Stimulated activated CD8-positive, alpha-beta memory T cell treated with anti-CD3 and anti-CD28 coated beads, Interleukin-2, amount 100 ng/mL, for 48 hours (primary cell): ENCODE measurements at places on chromosomes 5 and 9.

DNA sequence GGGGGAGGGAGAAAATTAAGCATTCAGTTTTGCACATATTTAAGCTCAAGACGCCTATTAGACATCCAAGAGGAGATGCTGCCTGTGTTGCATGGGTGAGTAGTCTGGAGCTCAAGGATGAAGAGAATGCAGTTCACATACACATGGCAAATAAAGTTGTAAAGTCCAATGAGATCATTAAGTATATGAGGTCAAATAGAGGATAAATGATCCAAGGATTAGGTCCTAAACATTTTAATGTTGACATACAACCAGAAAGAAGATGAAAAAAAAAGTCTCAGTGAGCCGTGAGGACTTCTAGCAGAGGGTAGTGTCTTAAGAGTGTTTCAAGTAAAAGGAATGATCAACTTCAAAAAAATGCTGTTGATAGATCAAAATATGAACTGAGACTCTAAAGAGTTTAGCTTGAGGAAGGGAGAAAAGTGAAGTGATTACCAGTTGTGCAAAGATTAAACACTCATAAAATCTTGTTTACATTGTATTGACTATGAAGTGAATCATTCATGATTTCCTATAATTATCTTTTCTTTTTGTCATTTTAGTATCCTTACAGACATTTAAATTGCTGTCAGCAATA, 251.8 kb downstream of the ZNF608 start:
- DNase-seq, result no peak

GRCh38 chr5:142782976-142783530, 12.9 kb downstream of the ARHGAP26 start:
- DNase-seq, result no peak

- no peak for DNase-seq
These were observed 152.9 kb upstream of the PITX1 start for GRCh38 chr5:135186662-135187522.

- DNase-seq, result no peak
These were observed 16.0 kb downstream of the FYB1 start for GRCh38 chr5:39203275-39203922.

DNA sequence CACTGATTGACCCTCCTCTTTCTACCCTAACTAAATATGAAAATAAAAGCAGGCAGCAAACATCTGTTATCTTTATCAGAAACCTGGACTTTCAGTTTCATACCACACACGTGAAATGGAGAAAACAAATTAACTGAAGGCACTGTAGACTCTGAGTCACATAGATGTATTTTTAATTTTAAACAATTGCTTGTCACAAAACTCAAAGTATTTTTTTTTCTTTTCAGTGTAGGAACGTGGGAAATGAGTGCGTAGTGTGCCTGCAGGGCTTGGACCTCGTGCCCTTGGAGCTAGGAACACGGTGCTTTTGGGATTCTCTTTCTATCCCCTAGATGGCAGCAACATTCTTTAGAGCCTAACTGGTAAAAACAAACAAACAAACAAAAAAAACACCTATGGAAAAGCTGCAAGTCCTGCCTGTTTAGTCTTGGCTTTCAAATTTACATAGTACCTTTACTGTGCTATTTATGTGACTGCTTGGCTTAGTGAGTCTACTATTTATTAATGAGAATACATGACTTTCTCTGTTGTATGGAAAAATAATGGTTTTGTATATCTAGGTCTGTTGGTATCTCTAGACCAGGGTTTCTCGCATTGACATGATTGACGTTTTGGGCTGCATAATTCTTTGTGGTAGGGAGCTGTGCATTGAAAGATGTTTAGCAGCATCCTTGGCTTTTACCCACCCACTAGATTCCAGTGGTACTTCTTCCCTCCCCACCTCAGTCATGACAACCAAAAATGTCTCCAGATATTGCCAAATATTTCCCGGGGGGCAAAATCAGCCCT, 16.8 kb upstream of the ACTBL2 start:
- no peak for DNase-seq

DNA sequence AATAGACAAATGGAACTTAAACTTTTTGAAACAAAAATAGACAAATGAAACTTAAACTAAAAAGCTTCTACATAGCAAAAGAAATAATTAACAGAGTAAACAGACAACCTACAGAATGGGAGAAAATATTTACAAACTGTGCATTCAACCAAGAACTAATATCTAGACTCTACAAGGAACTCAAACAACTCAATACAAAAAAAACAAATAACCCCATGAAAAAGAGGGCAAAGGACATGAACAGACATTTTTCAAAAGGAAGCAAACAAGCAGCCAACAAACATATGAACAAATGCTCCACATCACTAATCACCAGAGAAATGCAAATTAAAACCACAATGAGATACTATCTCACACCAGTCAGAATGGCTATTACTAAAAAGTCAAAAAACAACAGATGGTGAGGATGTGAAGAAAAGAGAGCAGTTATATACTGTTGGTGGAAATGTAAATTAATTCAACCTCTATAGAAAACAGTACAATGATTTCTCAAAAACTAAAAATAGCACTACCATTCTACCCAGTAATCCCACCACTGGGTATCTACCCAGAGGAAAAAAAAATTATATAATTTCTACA, 170.8 kb upstream of the RGMB start:
- DNase-seq, result no peak

- no peak for DNase-seq
These were observed 67.4 kb downstream of the ARRDC3 start for GRCh38 chr5:91315701-91316100.

GRCh38 chr5:164002214-164002613, 496.8 kb downstream of the MAT2B start:
- no peak for DNase-seq

DNA sequence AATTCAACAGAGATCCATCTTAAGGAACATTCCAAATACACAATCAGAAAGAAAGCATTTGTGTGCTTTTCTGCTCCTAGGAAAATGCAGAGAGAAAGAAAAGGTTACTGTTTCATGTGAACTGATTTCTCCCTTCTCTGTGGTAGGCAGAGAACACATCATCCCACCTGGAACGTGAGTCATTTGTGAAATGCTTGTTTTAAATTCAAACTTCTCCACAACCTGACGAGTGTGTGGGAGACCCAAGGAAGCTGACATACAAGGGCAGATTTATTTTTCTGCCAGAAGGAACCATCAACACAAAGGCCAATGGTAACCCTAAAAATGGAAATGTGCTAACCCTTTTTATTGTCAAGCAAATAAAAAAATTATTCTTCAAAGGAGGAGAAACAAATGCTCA, 156.4 kb downstream of the EFNA5 start:
- DNase-seq, result no peak

DNA sequence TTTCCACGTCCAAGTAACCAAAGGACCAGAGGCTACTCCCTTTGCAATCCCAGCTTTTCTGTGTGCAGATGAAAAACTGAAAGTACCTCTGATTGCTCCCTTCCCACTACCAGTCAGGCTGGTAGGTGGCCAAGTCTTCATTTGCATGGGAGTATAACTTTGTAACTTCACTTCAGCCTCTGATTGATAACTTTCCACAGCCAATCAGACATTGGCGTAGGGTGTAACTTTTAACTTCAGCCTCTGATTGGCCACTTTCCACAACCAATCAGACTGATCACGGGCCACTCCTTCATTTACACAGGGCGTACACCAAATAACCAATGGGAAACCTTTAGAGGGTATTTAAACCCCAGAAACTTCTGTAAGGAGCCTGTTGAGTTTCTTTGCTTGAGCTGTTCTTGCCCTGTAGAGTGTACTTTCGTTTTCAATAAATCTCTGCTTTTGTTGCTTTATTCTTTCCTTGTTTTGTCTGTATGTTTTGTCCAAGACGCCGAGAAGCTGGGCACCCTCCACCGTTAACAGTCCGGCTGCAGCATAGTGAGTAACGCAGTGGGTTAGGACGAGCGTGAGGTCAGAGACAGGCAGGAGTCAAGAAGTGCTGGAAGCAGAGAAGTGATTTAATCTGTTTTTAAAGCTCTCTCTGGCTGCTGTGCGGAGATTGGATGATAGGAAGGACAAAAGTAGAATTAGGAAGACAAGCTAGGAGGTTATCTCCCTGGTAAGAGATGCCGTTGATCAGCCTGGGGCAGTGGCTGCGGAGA, 3.5 kb upstream of the EXOSC2 start:
- no peak for DNase-seq

DNA sequence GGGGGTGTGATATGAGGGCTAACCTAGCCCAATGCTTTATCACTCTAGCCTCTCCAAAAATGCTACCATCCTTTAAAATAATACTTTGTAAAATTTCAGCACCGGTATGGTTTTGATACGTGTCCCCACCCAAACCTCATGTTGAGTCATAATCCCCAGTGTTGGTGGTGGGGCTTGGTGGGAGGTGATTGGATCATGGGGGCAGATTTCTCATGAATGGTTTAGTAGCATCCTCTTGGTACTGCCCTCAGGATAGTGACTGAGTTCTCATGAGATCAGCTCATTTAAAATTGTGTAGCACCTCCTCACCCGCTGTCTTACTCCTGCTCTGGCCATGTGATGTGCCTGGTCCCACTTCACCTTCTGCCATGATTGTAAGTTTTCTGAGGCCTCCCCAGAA, 35.0 kb upstream of the ANKH start:
- no peak for DNase-seq

DNA sequence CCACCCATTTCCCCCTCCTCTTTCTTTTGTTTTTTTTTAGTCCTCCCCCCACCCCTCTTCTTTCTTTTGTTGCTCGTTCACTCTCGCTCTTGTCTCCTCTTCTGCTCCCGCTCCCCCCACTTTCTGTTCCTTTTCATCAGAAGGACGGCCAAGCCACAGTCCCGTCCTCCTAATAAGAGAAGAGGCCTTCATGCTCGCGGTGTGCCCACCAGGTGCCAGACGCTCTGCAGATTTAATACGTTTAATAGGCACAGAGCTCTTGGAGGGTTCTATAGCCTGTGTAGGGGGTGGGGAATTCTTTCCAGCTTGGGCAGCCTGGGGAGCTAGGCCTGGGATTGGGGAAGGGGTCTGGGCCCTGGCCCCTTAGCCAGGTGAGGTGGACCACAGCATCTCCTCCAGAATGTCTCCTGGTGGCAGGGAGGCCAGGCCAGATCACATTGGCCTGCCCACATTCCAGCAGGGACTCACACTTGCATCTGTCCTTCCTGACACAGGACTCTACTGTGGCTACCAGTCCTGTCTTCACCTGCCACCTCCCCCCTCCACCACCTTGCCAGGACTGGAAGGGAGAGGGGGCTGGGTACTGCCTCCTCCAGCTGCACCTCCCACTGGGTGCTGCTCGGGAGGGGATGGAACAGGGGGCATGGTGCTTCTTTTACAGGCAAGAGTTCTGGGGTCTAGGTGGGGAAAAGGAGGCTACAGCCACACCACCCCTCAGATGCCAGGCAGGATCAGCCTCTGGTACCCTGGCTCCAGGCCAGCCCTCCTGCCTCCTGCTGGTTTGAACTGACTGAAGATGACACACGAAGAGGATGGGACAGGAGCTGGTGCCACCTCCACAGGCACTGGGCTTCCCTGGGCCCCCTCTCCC, 6.1 kb upstream of the BARX1 start:
- DNase-seq, result no peak

DNA sequence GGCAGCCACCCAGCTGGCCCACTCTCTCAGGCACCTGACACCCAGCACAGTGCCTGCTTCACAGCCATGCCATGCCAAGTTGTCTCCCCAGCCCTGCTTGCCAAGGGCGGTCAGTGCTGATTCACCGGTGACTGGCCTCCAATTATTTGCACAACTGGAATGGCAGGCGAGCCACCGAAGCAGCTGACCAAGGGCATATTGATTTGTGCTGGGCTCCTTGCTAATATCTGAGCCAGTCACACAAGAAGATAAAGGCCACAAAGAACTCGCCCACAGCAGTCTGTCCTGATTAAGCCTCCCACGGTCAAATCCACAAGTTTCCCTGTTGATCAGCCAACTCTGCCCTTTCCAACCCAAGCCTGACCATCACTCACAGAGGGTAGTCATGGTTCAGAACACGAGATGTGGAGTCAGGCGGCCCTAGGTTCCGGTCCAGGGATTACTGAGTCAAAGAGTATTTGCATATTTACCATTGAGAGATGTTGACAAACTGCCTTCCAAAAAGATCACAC, 6.4 kb upstream of the EEIG1 start:
- DNase-seq, result no peak

GRCh38 chr9:19117039-19117716, 10.1 kb downstream of the PLIN2 start:
- no peak for DNase-seq

GRCh38 chr5:151026679-151027078, 6.3 kb downstream of the GPX3 start:
- no peak for DNase-seq
